Activated CD4-positive, alpha-beta T cell treated with anti-CD3 and anti-CD28 coated beads, Interleukin-2, amount 50 U/mL, for 1 hour (primary cell): ENCODE measurements at places on chromosomes 5 and 9.

DNA sequence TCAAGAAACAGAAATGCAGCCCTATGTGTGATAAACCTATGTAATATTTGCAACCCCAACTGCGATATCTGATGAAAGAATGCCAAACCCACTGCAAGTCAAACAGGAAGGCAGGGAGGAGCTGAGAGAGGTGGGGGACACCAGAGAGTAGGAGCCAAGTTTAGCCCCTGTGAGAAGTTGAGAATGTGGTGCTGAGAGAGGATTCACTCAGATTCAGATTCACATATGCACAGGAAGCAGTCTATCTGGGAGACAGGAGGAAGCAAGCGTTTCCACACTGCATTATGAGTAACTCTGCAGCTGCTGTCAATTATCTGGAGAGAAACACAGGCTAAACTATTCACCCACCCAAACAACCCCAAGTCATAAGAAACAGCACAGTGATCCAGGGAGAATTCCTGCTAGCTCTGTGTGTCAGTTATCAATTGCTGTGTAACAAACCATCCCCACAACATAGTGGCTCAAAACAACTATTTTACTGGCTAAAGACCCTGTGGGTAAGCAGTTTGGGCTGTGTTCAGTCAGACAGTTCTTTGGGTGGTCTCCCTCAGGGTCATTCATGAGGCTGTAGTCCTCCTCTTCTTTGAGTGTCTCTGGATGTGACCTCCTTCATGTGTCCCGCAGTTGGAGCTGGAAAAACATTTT is 161.9 kb upstream of the RAI14 start:
- no peak for DNase-seq

DNA sequence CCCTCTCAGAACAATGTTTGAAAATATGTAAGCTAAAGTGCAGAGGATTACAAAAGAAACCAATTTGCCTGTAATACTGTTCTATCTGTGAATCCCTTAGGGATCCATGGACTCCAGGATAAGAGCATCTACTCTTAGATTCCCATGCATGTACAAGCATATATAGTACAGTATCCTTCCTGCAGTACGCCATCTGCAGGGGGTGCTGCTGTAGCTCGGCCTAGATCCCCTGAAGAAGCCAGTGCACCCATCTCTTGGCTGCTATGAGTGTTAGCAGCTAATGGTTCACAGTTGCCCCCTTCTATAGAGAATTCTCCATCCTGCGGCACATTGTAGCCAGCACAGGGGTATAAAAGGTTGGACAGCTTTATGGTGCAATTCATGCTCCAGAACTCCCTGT is 61.8 kb upstream of the SLC30A5 start:
- no peak for DNase-seq

DNA sequence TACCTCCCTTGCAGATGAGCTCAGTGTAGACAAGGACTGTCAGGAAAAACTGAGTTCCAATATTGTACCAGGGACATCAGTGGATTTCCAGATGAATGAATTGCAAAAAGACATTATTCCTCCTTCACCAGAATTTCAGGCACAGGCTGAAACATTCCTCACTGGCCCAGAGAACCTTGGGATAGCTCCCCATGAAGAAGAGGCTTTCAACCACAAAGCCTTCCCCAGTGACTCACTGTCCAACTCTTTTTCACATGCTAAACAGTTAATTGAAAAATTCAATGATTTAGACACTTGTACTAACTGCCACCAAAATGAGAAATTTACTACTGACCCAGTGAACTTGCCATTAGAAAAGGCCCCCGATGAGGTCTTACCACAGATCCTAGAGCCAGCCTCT is 144.5 kb downstream of the UNC13B start:
- no peak for DNase-seq

DNA sequence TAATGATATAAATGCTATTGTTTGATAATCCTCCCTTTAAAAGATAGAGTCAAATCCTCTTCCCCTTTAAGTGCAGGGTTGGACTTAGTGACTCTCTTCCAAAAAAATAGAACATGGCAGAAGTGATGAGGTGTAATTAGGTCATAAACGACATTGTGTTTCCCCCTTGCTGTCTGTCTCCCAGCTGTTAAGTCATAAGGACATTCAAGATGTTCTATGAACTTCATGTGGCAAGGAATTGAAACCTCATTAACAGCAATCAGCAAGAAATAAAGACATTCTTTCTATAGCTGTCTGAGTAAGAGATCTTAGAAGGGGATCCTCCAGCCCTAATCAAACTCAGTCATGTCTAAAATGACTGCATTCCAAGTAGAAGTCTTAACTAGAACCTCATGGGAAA is 3.3 kb upstream of the SLC25A46 start:
- no peak for DNase-seq

GRCh38 chr9:81335879-81336421 is 353.4 kb downstream of the TLE1 start:
- no peak for DNase-seq

GRCh38 chr9:95296761-95297160 is 20.7 kb downstream of the FANCC start:
- no peak for DNase-seq

DNA sequence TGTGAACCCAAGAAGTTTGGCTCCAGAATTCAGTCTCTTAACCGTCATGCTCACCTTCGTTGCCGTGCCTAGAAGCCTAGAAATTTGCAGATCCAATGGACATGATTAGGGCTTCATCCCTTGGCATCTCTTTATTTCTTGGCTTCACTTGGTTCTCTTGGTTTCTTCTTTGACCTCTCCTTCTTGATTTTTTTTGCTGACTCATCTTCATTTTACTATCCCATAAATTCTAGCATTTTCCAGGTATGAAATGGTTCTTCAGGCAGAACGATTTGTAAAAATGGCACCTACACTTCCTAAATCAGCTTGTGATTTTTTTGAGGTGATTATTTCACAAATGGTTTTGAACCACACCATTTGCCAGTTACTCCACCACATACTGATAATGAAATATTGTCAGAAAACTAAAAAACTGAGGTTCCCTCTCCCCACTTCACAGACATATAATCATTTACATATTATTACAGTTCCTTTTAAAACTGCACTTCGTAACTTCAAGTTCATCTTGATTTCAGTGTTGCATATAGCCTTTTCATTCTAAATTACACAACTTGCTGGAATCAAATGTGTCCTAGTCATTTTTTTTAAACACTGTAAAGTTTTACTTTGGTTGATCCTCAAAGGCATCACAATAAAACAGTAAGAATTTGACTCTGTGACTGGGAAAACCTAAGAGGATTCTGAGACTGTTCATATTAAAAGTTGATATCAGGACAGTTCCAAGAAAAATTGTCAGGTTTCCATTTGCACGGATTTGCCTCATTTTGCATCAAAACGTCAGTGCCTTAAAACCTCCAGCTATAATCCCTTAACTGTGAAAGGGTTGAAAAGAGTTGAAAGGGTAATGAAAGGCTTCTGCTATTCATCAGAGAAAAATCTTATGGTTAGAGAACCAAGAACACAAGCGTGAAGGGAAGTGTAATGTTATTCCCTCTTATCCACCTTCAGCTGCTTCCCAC is 8.9 kb upstream of the NREP start:
- DNase-seq, result no peak

- DNase-seq, result no peak
These were observed 483.1 kb downstream of the BNC2 start for GRCh38 chr9:16387382-16387781.

DNA sequence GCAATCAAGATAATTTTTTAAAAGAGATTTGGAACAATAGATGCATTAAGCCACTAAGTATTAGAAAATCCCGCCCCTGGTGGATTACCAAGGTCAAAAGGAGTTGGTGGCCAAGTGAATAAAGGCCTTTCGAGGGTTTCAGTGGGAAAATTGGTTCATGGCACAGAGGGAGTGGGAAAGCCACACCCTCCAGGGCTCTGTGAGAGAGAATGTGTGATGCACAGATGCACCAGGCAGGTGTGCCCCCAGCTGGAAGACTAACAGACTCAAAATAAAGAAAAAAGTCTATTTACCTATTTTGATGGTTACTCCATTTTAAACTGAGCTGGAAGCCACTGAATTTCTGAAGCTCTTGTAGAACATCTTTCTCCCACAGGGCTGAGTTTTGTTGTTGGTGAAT is 278.0 kb downstream of the DRD1 start:
- DNase-seq, result no peak
